Activated CD8-positive, alpha-beta T cell treated with anti-CD3 and anti-CD28 coated beads, Interleukin-2, amount 10 ng/mL, durations not matched to agents 7 days and 5 days (primary cell): ENCODE measurements at places on chromosomes 3 and 15. TPM values are rescaled to one million over a fixed set of nuclear protein-coding genes. Genes with fewer than 3 reads are reported as not detected.

SLC28A2 gene
- not detected for total RNA-seq

SNURF gene
- 10.3 TPM for total RNA-seq

GATA2 gene
- not detected for total RNA-seq

MORC1 gene
- total RNA-seq = not detected

TEX55 gene
- total RNA-seq = not detected

ANAPC13 gene
- 24.9 TPM for total RNA-seq

MON1A gene
- total RNA-seq = 15.0 TPM

SCN11A gene
- total RNA-seq = not detected

FOXL2 gene
- total RNA-seq = not detected

LRIG1 gene
- 17.1 TPM for total RNA-seq

ARPP21 gene
- total RNA-seq = not detected

CKMT1B gene
- not detected for total RNA-seq

MITF gene
- total RNA-seq = not detected

CTDSPL2 gene
- total RNA-seq = 79.0 TPM

NR1I2 gene
- 0.26 TPM for total RNA-seq

CDCP1 gene
- total RNA-seq = 17.7 TPM

TJP1 gene
- total RNA-seq = not detected

CELSR3 gene
- total RNA-seq = 20.2 TPM

FEZF2 gene
- total RNA-seq = not detected

TGM4 gene
- total RNA-seq = not detected

DLL4 gene
- not detected for total RNA-seq

P2RY1 gene
- 0.44 TPM for total RNA-seq

IMPG2 gene
- total RNA-seq = 0.29 TPM

CCR1 gene
- total RNA-seq = 41.5 TPM

NOX5 gene
- not detected for total RNA-seq

GCHFR gene
- total RNA-seq = 50.8 TPM

GOLGA8T gene
- total RNA-seq = 1.3 TPM

HTR3D gene
- total RNA-seq = not detected

ZBED2 gene
- 0.68 TPM for total RNA-seq

TLE3 gene
- total RNA-seq = 64.0 TPM

EIF4E3 gene
- 59.4 TPM for total RNA-seq

ACOX2 gene
- total RNA-seq = not detected

P4HTM gene
- total RNA-seq = 39.6 TPM

ADIPOQ gene
- total RNA-seq = not detected

EXD1 gene
- total RNA-seq = not detected

C3orf80 gene
- total RNA-seq = not detected

ETV5 gene
- 0.97 TPM for total RNA-seq

HYKK gene
- 1.5 TPM for total RNA-seq

GP9 gene
- not detected for total RNA-seq

RCN2 gene
- total RNA-seq = 31.8 TPM

STOML1 gene
- total RNA-seq = 10.8 TPM

ADAMTS17 gene
- 6.0 TPM for total RNA-seq

HEMK1 gene
- total RNA-seq = 83.3 TPM
